ENCODE measurements at places on chromosomes 7 and 10. TPM values are rescaled to one million over a fixed set of nuclear protein-coding genes. Genes with fewer than 3 reads are reported as not detected.

GRCh38 chr7:93159490-93159889, 11.3 kb upstream of the SAMD9L start:
- DNase-seq: no peak

- no peak for DNase-seq
Observed at GRCh38 chr7:138477581-138477980, 17.5 kb downstream of the TRIM24 start.

DNA sequence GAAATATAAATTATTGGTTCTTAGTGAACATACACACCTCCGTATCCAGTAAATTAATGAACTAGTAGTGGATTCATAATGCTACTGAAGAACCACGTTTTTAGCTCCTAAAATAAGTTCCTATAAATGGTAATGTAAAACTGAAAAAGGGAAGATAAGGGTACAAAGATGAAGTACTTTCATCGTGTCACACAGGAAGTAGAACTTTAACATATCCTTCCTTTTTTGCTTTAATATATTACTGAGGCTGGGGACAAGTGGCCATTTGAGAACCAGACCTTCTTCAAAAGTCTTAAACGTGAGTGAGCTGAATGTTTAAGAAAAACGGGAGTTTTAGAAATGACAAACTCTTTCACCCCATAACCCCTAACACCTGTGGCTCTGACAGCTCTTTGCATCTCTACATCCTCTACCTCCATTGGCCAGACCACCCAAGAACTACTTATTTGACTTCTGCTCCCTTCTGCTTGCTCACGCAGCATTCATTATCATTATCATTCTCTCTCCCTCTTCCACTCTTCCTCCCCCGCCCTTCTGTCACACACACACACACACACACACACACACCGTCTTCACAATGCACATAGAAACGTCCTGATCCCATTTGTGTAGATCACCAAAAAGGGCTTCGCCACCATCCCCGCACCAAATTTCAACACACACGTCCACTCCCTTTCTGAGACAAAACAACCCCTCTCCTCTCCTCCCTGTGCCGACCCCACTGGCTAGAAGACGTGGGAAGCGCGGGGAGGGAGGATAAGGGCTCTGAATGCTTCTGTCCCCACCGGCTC, 677 bp downstream of the SKAP2 start:
- peak; percentile 36 for DNase-seq

Gene IL6
- total RNA-seq: 27.6 TPM

DNA sequence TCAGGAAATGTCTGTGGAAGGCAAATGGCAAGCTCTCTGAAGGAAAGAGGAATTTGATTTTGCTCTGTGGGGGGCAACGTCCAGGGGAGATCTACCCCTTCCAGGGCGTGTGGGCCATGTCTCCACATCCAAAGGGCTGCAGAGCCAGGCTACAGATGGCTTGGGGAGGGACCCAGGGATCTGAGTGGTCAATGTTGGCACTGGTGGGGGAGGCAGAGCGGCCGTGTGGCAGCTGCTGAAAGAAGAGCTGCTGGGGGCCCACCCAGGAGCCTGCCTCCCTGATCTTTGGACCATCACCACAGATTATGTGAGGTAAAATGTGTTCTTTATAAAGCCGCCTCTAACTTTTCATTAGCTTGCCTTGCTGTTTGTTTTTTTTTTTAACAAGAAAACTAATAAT, 144.1 kb downstream of the HERPUD2 start:
- DNase-seq: no peak

Gene ANKRD7
- 0.30 TPM for total RNA-seq

- DNase-seq: no peak
Observed at GRCh38 chr7:7820939-7821338, 102.5 kb upstream of the RPA3 start.

Gene ELFN1
- total RNA-seq: 1.5 TPM

- DNase-seq: no peak
Observed at GRCh38 chr10:68121852-68122251, 12.6 kb downstream of the MYPN start.

Gene ASB10
- total RNA-seq: not detected

- DNase-seq: no peak
Observed at GRCh38 chr7:28939844-28940544, 18.1 kb downstream of the TRIL start.

- DNase-seq: no peak
Observed at GRCh38 chr7:95578299-95578855, 17.9 kb downstream of the PDK4 start.

Gene EBF3
- total RNA-seq: 0.07 TPM

DNA sequence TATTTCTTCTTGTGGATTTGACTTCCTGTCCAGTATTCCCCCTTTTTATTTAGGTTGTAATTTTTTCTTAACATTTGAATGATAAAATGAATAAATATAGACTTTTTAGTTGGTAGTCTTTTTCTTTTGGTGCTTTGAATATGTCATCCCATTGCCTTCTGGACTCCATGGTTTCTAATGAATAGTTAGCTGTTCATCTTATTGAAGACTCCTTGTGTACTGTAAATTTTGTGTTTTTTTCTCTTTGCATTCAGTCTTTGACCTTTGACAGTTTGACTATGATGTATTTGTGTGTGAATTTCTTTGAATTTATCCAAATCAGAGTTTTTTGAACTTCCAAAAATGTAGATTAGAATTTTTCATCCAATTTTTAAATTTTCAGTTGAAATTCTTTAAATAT, 554.3 kb downstream of the NRG3 start:
- DNase-seq: no peak

DNA sequence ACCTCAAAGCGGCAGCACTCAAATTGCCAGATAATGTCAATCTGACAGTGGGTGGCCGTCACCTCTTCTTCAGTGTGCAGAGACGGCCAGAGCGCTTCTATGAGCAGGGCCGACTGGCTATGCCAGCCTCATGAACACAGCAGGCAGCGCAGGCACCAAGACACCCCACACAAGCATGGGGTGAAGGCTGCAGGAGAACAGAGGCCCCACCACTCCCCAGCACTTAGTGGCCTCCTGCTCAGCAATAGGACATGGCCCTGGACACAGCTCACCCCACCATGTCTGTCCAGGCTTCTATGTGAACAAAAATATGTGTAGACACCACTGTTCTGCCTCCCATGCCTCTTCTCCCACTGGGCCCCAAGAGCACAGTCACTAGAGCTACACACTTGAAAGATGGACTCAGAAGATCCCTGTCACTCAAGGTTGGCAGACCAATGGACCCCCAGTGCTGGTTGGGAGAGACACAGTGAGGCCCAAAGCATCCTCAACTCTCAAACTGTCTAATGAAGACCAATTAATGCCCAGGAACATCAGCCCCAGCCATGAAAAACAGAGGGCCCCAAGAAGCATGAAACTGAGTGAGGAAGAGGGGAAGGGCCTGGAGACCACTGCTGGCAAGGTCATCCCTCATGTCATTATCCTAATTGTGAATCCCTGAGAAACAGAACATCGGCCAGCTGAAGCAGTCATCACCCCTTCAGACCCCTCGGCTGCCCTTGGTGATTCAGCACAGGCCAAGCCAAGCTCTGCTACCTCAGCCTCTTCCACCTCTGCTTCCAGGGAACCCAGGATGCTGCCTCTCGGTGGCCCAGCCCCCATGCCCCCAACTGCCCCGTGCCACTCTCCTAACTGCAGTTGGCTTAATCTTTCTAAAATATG, 77.7 kb downstream of the GRID1 start:
- no peak for DNase-seq
